NCI-H2081 treated with DMSO at 0.1 percent for 48 hours (cell line): ENCODE measurements at places on chromosomes 1 and 21.

- DNase-seq, result no peak
Observed at GRCh38 chr1:1755852-1756251, 22.4 kb downstream of the NADK start.

- no peak for DNase-seq
Observed at GRCh38 chr1:10630661-10631120, 155.9 kb downstream of the PEX14 start.

DNA sequence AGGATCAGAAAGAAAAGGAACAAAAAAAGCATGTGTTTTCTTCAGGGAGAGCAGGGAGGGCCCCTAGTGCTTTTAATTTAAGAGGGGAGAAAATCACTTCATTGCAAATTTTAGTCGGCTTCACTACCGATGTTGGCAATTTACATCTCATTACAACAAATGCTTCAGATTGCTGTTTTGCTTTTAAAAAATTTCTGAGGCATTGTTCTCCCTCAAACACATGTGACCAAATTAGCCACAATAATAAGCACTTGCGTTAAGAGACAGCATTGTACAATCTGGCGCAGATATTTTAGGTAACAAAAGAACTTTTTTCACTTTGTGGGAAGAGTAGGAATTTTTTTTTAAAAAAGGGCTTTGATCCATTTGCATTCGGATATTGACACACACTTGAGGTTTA, 29.8 kb downstream of the BEND5 start:
- no peak for DNase-seq

DNA sequence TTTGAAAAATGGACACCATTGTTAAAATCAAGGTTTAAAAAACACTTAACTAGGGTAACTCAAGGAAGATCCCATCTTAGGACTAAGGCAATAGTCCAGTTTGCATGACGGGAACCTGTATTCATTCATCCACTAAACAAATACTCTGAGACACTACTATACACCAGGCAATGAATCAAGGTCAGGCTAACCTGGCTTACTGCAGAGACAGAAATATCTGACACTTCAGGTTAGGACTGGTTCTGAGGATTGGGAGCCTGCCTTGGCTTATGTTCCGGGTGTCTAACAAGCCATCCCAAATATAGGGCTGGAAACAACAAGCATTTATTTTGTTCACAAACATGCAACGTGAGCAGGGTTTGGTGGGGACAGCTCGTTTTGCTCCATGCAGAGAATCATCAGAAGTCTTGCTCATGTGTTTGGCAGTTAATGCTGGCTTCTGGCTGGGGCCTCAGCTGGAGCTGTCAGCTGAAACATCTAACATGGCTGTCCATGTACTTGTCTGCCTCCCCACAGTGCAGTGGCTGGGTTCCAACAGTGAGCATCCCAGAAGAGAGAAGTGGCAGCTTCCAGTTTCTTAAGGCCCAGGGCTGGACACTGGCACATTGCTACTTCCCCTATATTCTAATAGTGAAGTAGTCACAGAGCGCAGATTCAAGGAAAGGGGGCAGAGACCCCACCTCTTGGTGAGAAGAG, 37.0 kb upstream of the CAMK1G start:
- DNase-seq, result no peak

DNA sequence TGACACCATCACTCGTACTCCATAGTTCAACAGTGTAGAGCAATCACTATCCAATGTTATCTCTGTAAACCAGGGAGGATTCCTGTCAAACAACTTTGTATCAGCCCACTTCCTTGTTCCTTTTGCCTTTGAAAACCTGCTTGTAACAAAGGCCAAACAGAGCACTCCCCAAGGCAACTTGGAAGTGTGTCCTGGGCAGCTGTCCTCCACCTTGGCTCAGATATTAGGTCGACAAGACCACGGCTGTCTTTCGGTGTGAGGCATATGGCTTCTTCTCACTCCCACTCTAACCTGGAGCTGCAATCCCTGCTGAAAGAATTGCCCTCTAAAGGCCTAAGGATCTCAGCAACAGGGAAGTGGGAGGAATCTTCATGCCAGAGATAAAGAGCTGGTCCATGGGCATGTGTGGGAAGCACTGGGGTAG, 66.7 kb downstream of the ITPKB start:
- DNase-seq, result no peak

- no peak for DNase-seq
Observed at GRCh38 chr1:82125119-82125518, 324.4 kb downstream of the ADGRL2 start.

DNA sequence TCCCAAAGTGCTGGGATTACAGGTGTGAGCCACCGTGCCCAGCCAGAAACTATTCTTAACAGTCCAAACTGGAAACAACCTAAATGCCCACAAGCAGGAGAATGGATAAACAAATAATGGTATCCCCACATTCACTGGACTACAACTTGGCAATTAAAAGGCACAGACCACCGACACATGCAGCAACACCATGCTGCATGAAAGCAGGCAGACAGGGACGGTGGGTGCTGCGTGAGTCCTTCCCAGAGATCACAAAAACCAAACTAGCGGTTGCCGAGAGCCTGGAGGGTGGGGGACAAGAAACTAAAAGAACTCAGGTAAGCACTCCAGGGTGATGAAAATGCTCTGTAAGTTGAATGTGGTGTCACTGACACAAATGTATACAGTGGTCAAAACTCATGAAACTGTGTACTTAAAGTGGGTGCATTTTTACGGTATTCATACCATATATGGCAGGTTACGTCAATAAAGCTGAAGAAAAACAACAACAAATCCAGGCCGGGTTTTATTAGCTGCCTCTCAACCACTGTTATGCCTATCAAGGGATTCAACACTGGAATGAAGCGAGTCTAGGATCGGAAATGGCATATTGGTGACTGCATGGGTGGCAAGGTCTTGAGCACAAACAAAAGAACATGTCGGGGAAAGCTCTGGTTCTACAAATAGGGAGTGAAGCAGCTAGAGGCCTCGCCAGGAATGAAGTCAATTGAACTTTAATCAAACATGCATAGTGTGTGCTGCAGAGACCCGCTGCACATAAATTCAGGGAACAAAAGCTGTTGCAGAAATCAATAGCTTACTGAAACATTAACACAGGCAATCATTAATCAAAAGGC, 52.4 kb downstream of the SLC45A1 start:
- DNase-seq, result no peak

GRCh38 chr1:42369471-42369870, 11.1 kb upstream of the RIMKLA start:
- no peak for DNase-seq

- DNase-seq, result no peak
Observed at GRCh38 chr1:226735576-226735975, 3.5 kb downstream of the ITPKB start.

GRCh38 chr1:212607206-212607912, 1.2 kb upstream of the ATF3 start:
- DNase-seq, result no peak

- DNase-seq, result no peak
Observed at GRCh38 chr1:91836331-91837040, 49.5 kb downstream of the TGFBR3 start.

DNA sequence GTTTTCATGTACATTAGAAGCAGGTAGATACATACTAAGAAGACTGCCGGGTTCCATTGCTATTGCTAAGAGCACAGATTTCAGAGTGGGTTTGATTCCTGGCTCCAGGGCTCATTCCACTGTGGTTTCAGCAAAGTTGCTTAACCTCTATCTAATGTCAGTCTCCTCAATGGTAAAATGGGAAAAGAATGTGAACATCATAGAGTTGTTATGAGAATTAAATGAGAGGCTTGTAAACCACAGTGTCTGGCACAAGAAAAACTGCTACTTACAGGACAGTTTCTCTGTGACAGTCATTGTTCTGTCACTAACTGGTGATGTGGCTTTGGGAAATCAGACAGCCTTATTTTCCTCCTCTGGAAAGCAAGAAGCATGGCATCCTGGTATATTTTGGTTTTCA, 10.7 kb upstream of the PLXNA2 start:
- no peak for DNase-seq

GRCh38 chr1:180444522-180444921, 57.9 kb downstream of the ACBD6 start:
- no peak for DNase-seq

GRCh38 chr1:42963378-42964043, 4.8 kb upstream of the SLC2A1 start:
- DNase-seq, result no peak
